Adrenal gland (tissue), 19 donors: ENCODE measurements at places on chromosomes 6 and 20.

GRCh38 chr6:94956910-94957309 lies 620.4 kb upstream of the MANEA start:
- no peak for DNase-seq

DNA sequence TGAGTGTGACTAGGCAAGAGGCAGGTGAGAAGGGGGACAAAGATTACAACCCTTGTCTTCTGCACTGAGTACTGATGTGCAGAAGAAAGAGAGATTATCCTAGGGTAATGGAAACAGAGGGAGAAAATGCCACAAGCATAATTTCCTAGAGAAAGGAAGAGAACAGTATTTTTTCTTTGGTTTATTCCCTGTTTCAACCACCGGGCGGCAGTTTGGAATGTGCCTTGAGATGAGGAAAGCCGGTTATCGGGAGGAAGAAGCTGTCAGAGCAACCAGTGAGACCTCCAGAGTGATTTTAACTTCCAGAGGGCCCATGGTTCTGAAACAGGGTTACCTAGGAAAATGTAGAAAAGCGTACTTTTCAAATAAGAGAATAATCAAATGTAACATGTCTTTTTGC lies 121.4 kb downstream of the REV3L start:
- DNase-seq, result peak; percentile 51

GRCh38 chr6:134002821-134003220 lies 49.6 kb downstream of the SLC2A12 start:
- DNase-seq, result no peak

DNA sequence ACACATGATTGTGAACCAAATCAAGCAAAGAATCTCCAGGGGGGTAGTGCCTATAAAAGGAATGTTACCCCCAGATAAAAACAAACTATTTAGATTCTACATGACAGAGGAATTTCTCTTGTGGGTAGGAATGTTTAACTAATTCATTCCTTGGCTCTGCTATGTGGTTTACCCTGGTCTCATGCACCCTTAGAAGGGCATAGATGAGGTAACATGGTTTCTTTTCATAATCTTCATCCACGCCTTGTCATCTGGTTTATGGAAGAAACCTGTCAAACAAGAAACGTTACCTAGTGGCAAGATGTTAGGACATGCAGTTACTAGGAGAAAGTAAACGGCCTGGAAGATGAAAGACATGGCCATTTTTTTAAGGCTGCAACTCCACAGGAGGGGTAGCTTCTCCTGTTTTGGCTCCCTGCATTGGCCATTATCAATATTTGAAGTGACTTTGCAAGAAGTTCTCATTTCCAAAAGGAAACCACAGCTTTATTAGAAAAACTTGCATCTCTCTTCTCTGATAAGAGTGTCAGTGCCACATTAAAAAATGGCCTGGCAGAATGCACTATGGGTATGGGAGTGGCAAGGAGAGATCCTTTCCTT lies 45.5 kb downstream of the STX11 start:
- DNase-seq, result no peak

DNA sequence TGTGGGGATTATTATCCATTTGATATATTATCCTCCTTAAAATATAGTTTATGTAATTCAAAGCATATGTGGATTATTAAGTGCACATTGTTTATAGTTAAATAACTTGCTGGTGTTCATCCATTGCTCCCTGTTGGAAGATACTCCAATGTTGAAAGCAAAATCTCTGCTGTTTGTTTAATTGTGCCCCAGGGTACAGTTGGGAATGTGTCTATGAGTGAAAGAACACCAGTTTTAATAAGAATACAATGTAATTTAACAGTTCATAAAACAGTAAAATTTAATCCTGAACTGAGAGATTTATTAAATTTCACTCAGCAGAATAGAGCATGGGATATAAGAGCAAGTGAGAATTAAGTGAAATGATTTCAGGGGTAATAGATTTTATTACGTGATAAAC lies 364.9 kb downstream of the GRIK2 start:
- DNase-seq, result no peak

GRCh38 chr20:3121271-3121911 lies 36.9 kb upstream of the AVP start:
- DNase-seq, result peak; percentile 8

- DNase-seq, result no peak
These were observed 13.7 kb upstream of the RNASET2 start for GRCh38 chr6:166970091-166970490.

GRCh38 chr6:125749865-125750691 lies 646 bp downstream of the HEY2 start:
- DNase-seq, result no peak

- DNase-seq, result no peak
These were observed 102.3 kb downstream of the IYD start for GRCh38 chr6:150470960-150471665.

DNA sequence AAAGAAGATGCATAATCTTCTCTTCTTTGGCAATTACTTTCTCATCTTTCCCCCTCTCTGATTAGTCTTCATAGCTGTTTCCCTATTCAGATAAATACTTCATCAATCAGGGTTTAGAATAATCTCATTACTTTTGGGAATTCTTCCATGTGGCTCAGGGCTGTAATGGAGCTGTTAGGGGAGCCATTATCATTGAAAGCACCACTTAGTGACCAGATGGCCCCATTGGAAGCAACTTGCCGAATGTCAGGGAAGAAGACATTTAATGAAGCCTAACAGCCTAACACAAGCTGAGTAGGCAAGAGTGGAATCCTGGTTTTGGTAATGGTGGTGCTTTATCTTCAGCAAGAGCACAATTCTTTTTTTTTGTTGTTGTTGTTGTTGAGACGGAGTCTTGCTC lies 45.0 kb downstream of the TIAM2 start:
- DNase-seq, result no peak

- no peak for DNase-seq
These were observed 608.1 kb downstream of the QKI start for GRCh38 chr6:164022632-164023031.

- DNase-seq, result no peak
These were observed 85.9 kb downstream of the CEP162 start for GRCh38 chr6:84141521-84141920.

- DNase-seq, result no peak
These were observed 971 bp downstream of the RBCK1 start for GRCh38 chr20:408843-409696.

DNA sequence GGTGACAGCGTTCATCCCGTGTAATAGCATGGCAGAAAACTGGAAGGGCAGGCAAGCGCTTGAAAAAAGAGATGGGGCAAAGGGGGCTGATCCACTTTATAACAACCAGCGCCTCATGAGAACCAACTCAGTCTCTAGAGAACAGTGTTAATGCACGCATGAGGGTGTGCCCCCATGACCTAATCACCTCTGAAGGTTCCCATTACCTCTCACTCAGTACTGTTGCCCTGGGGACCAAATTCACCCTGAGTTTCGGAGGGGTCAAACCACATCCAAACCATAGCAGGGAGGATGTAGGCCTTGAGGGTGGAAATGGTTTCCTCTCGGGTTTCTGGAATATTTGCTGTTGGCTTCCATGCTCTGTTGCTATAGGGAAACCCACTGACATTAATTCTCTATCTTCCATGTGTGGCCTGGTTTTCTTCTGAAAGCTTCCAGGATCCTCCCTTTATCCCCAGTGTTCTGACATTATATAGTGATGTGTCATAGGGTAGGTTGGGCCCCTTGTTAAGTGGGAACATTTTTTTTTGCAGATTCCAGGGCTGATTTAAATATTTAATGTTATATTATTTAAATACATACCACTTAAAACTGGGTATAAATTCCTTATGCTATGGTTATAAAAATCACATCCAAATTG lies 65.2 kb downstream of the PPP1R14C start:
- DNase-seq, result no peak

GRCh38 chr6:143150281-143150680 lies 89.6 kb downstream of the AIG1 start:
- DNase-seq, result no peak

DNA sequence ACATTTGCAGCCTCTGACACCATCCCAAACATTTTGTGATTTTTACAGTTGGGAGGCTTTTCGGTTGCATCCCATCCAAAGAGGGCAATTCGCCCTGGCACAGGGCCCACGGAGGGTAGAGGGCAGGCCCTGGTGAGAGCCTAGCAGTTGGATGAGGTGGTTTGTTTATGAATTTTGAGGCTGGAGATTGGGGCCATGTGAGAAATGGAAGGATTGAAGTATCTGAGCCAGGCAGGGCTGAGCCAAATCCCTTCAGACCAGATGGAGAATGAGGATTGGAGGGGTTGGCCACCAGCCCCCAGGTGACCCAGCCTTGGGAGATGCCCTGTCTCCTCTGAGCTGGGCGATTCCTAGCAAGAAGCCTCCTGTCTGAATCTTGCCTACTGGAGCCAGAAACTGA lies 52.6 kb upstream of the CCDC167 start:
- DNase-seq, result no peak

DNA sequence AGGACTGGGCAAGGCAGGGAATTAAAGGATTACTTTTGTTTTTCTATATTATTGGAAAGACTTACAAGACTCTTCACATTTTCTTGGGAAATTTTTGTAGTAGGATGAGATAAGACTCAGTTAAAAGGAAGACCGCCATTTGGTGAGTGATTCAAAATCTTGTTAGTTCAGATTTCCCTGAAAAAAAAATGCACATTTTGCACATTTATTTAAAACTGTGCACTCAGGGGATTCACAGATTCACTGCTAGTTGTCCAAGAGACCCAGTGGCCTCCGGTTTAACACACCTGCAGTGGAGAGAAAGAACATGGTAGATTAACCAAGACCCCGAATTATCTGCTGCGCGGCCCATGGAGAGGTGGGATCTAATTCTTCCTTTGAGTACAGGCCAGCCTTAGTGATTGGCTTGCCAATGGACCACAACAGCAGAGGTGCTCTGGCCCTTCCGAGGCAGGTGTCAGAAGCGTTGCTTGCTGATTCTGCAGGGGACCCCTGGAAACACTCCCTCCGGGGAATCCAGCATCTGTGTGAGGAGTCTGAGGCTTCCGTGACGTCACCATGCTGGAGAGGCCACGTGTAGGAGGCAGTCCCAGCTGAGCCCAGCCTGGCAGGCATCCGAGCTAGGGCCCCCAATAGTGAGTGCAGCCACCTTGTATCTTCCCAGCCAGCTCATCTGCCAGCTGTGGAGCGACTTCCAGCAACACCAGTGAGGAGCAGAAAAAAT lies 68.9 kb downstream of the ZNF217 start:
- no peak for DNase-seq

DNA sequence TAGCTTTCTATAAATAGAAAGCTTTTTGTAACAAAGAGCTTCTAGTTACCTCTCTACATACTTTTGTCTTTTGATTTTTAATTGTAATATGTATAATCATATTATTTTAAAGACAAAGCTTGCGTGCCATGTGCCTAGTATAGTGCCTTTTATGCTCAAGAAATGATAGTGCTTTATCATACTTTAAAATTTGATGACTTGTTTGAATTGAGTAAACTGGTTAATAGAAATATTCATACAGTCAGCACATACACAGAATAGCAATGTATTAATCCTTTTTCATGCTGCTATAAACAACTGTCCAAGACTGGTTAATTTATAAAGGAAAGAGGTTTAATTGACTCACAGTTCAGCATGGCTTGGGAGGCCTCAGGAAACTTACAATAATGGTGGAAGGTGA lies 313.0 kb downstream of the FRK start:
- DNase-seq, result no peak

DNA sequence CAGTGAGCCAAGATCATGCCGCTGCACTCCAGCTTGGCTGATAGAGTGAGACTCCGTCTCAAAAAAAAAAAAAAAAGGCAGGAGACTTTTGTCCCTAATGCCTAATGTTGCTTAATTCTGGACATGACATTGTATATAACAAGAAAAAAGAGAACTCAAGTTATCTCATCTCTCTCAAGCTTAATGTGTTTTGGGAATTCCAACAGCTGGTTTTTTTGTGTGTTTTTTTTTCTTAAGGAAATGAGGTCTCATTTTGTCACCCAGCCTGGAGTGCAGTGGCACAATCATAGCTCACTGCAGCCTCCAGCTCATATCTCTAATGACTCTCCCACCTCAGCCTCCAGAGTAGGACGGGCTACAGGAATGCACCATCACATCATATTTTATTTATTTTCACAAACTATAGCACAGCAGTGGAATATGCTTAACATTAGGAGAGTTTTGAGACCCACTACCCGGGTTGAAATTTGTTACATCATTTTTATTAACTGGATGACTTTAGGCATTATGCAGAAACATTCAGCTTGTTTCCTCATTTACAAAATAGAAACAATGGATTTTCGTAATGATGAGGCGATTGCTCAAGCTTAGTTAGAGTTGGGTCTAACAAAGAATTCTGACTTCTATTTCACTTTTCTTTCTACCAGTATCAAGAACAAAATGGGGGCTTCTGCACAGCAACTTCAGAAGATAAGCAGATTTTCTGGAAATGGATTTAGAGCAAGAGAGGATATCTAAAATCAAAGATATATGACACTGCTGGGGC lies 104.1 kb upstream of the BTN3A2 start:
- DNase-seq, result no peak

DNA sequence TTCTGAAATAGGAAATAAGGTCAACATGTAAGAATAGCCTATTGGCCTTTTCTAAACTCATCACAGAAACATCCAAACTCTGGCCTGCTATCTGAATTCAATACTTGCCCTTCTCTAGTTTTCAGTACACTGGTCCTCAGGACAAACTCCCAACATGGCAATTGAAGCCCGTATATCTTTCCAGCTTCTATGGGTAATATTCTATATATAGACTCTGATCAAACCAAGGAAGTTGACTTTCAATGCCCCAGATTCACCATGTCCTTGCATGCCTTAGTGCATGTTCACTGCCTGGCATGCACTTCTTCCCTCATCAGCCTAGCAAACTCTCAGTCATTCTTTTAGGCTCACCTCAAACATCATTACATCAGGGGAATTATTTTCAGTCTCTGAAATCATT lies 73.2 kb downstream of the RSPO3 start:
- no peak for DNase-seq

DNA sequence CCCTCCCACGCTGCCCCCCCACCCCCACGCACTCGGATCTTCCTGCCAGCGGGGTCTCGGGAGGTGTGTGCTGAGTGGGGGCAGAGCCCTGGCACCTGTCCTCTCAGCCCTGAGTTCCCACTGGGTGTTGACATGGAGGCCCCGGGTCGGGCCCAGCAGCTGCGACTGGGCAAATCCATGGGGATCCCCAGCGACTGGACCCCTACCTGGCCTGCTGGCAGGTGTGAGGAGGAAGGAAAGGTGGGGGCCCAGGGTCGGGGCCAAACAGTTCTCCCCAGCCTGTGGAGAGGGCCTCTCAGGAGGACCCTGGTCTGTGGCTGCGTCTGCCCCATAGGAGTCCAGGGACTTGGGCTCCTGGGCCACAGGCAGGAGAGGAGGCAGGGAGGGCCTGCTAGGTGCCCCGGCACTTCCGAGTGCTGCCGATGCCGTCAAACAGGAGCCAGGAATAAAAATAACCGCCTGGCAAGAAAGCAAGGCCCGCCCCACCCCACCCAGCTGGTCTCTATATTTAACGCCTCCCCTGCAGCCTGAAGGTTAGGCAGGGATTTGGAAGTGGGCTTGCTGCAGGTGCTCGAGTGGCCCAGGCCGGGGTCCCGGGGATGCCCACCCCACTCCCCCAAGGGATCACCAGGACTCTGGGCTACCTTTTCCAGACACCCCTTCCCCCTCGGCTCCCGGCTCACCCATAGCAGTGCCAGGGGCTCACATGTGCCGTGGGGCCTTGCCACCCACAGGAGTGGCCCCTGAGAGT lies 1.4 kb upstream of the EEF1A2 start:
- DNase-seq, result peak; percentile 9
